ENCODE measurements at places on chromosomes 11 and 22.

DNA sequence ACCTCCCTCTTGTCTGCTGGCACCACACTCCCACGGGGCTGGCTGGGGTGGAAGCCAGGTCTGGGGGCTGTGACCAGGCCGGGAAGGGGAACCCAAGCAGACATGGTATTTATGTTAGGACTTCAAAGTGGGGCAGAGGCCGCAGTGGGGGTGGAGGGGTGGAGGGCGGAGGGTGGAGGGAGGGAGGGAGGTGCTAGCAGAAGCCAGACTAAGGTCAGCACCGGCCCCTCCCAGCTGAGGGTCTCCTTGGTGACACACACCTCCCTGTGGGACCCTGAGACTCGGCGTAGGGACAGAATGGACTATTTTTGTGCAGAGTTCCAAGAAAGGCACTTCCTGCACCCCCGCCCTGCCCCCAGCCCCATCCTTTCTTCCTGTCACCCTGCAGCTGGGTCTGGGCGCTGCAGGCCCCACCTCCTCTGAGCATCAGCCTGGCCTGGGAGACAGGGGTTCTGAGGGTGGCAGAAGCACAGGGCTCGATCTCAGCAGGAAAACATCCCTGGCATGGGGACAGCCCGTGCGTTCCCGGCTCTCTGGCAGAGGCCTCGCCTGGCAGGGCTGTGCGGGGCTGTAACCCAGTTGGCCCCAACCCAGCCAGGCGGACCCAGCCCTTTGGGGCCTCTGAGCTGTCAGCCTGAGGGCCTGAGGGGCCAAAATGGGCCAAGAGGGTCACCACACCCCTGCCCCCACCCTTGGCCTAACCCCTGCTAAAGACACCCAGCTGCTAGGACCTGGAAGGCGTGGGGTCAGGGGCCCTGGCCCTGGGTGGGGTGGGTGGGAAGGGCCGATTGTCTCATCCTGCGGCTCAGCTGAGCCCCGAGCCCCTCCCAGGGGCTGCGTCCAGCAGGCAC lies 9.6 kb upstream of the CD248 start:
- no peak for DNase-seq

GRCh38 chr11:4903484-4903883 lies at the start of gene OR51A7:
Gene OR51A7, plus strand, starts transcription at chr11:4903783. Its CDS starts 3,587 bp downstream, at chr11:4907370.
- DNase-seq: no peak

DNA sequence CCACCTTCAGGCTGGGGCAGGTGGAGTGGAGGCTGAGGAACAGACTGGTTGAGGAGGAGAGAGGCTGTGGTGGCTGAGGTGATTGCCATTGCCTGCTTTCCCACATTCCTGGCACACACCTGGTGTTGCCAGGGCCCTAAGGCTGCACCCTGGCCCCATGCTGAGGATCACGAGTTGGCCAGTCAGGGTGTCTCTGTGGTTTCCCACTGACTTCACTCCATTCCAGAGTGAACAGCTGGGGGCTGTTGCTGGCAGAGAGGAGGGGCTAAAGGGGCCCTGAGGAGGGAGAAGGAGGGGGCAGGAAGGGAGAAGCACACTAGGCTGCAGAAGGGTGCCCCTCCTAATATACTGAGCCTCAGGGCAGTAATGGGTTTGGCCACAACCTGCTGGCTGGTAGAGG lies 1.8 kb downstream of the TMEM86A start:
- no peak for DNase-seq

- DNase-seq: no peak
Observed at GRCh38 chr22:26430600-26430999, 1.5 kb downstream of the ASPHD2 start.

DNA sequence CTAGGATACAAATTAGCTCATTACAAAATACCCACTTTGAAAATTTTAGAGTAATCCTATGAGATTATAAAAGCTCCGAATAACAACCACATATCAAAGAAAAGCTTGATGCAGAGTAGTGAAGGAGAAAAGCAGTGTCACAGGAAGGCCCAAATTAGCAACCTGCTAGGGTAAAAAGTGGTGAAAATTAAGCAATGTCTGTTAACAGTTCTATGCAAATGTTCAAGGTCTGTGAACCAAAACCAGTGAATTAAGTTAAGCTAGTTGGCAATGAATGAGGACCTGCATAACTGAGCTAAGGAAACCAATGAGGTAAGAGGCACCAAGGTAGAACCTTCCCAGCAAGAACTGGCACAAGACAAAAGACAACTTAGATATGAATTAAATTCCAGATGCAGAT lies 29.6 kb downstream of the PRDM10 start:
- DNase-seq: no peak

DNA sequence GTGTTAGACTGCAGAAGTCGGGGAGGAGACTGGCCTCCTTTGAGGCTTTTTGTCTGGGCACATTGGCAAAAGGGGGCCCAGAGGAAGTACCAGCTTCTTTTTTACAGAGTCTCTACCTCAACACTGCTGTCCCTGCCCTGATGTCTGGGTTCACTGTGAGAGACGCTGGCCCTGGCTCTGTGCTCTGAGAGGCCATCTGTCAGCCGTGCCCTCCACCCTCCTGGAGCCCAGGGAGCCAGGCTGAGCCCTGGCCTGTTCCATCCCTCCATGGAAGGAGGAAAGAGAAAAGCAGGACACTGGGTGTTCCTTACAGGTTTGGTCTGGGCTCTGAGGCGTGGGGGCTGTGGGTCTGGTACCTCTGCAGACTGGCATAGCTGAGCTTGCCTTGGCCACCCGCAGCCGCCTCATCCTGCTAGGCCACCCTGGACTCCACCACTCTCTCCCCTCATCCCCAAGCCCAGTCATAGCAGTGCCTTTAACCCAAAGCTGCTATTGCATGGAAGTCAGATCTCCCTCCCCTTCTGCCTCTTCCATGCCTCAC lies 105.5 kb upstream of the PARVA start:
- DNase-seq: no peak

DNA sequence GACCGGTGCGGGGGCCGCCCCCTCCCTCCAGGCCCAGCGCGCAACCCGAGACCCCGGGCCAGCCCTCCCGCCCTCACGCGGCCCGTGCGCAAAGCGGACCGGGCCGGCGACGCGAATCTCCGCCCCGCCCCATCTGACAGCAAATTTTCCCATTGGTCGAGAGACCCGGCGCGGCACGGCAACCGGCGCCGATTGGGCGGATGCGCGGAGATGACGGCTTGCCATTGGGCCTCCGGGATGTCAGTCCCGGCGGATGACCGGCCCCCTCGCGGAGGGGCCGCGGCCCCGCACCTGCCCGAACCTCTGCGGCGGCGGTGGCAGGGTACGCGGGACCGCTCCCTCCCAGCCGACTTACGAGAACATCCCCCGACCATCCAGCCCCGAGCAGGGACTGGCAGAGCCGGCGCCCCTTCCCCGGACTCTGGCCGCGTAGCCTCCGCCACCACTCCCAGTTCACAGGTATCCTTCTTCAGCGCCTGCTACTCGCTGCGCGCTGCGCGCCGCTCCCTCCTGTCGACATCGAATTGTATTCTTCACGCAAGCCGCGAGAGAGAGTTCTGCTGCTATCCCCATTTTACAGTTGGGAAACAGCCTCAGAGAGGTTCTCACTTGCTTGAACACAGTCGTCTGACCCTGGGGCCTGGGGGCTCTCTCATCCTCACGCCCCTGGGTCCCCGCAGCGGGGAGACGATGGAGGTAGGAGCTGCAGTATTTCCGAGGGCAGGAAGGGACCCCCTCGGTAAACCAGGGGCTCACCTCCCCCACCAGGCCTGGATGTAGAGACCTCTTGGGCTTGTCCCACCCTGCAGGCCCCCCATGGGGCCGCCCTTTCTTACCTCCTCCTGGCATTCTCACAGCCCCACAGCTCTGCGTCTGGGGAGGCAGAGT lies at the start of gene ARVCF:
ARVCF (minus strand) TSS at position 90 of the 888 bp plus-strand sequence. CDS start 26,029 bp downstream, outside the sequence.
- peak; percentile 87 for DNase-seq

- DNase-seq: no peak
Observed at GRCh38 chr22:42693055-42693762, 27.5 kb downstream of the A4GALT start.

DNA sequence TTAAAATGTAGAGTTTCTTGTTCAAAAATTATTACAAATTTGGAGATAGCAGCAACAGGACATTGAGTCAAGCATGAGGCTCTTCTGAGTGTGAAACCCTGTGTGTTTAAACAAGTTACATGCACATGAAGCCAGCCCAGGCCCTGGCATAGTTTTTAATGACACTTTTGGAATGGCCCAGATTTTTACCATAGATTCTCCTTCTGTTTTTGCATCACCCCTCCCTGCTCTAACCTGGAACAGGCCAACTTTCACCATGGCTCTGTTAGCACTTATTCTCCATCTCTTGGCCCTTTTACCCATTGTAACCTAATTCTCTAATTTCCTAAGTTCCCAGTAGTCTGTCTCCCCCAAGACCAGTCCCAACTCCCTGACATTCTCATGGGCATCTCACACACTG lies 63.1 kb upstream of the PRSS23 start:
- DNase-seq: no peak

GRCh38 chr11:19283991-19284390 lies 43.2 kb upstream of the E2F8 start:
- no peak for DNase-seq

- no peak for DNase-seq
Observed at GRCh38 chr11:116650052-116650451, 122.7 kb downstream of the BUD13 start.

GRCh38 chr22:39308614-39309363 lies 10.6 kb downstream of the RPL3 start:
- no peak for DNase-seq

DNA sequence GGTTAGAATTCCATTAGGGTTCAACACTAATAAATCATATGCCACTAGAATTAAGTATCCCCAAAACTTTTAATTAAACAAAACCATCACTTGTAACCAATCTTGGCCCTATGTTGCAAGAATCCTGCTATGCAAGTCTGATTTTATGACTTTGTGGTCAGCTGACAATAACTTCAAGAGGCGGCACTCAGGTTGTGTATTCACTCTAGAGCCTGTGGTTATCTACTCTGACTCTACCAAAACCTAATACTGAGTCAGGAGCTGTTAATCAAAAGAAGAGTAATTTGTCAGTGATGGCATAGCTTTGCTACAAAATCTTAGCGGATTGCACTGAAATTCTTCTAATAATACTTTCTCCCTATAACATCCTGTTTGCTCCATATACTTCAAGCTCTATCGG lies 253.7 kb downstream of the AASDHPPT start:
- no peak for DNase-seq

DNA sequence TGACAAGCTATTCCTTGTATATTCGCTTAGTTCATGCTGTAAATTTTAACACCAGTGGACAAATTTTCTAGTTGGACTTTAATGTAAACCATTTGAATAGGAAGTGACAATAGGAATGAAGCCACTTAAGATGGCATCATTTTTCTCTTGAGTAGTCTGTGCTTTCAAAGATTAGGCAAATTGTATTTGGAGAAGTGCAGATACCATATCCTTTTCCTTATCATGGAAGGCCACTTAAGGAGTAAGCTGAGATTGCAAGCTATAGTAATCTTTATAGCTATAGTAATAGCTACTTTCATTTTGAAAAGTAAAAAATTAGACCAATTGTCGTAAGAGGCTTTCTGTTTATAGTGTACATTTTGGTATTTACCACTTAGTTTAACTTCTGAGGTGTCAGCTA lies 12.8 kb downstream of the CAPRIN1 start:
- DNase-seq: no peak

DNA sequence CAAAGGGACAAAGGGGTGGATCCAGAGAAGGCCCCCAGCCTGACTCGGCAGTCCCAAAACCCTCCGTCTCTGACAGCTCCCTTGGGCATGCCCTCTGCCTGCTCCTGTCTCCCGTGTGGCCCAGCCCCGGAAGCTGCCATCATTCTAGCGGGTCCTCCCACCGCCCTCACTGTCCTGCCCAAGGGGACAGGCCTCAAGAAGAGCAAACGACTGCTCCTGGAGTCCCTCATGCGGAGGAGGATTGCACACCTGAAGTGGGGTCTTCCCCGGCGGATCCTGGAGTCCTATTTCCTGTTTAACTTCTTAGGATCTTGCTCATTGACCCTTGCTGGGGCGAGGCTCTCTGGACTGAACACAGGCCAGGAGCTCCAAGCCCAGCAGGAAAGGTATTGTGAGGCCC lies 2.6 kb upstream of the MEI1 start:
- no peak for DNase-seq

- DNase-seq: no peak
Observed at GRCh38 chr22:42770941-42771647, 50.4 kb upstream of the A4GALT start.

GRCh38 chr22:41919357-41920224 lies 4.7 kb upstream of the SHISA8 start:
- no peak for DNase-seq

DNA sequence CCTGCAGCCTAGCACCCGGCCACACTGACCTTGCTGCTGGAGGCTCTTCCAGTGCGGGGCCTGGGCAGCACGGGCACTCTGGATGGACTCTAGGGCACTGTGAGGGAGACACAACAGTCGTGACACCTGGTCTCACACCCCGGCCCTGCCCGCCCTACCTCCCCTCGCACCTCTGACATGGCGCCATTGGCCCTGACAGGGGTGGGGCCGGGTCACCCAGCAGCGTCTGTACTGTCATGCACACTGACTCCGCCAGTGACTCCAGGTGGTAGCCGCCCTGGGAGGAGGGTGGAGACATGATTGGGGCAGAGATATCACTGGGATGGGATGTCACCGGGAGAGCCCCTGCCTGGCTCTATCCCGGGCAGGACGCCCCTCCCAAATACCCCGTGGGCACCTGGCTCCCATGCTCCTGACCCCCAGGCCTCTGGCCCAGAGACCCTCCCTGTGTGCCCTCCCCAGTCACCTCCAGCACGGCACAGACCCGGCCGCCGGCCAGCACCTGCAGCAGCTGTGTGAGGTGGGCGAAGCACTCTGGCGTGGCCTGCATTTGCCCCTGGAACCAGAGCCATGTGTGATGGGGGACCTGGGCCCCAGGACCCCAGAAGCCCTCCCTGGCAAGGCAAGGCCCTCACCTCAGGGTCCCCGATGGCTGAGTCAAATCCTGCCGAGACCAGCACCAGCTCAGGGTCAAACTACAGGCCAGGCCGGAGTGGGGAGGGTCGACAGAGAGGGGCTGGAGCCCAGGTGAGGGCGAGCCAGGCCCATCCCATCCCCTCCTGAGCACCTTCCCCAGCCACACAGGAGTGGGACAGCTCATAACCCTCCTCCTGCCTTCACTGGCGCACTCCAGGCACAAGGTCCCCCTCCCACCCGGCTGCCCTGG lies 2.6 kb downstream of the HDAC10 start:
- no peak for DNase-seq

GRCh38 chr11:45165386-45165785 lies 18.9 kb downstream of the PRDM11 start:
- DNase-seq: no peak

- DNase-seq: peak; percentile 12
Observed at GRCh38 chr22:29202212-29203192, 3.2 kb upstream of the EMID1 start.
